Dermis microvascular lymphatic vessel endothelial cell (primary cell): ENCODE measurements at places on chromosomes 12 and 14.

- DNase-seq: no peak
These were observed 25.1 kb downstream of the PTGER2 start for GRCh38 chr14:52339262-52339661.

- no peak for DNase-seq
These were observed 28.5 kb downstream of the PAWR start for GRCh38 chr12:79662046-79662811.

- DNase-seq: no peak
These were observed 41.5 kb upstream of the GNG2 start for GRCh38 chr14:51818748-51819380.

DNA sequence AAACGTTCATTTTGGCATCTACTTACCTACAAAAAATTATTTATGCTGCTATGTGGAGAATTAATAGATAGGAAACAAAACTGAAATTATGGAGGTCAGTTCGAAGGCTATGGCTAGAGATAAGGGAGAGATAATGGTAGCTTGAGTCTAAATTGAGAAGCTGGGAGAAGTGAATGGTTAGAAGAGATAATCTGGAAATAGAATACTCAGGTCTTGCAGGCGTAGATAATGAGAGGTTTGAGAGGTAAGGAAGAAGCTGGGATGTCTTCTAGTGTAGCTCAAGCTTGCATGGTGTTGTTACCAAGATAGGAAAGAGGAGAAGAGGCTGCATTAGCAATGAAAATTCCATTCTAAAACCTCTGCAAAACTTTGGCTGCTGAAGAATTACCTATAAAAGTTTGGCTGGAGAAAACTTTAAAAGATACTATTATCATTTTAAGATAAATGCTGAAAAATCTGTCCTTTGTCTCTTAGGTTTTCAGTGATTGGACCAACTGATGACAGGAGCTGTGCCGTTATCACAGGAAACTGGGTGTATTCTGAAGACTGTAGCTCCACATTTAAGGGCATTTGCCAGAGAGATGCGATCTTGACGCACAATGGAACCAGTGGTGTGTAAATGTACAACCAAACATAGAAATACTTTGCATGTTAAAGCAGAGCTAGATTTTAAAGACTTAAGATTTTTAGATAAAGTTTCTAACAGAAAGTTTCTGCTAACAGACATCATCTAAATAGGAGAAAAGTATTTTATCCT lies 14.1 kb downstream of the KLRF2 start:
- no peak for DNase-seq

DNA sequence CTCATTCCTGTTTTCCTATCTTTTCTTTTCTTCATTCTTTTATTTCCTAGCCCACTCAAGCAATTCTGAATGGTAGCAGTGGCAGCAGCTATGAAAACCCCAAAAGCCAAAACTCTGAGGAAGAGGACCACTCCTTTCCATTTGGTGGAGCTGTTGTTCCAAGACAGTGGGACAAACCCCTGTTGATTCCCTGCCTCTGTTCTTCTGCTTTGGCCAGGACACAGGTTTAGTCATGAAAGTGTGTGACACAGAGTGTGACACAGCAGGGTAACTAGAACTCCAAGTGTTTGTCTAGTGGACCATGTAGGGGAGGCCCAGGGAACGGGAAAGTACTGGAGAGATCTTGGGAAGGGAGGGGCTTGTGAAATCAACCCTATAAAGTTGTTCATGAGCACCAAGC lies 71.1 kb downstream of the PTCSC3 start:
- DNase-seq: no peak
